CD4-positive, alpha-beta T cell treated with Interleukin-10 for 1 hour (primary cell): ENCODE measurements at places on chromosomes 7 and 10.

- no peak for DNase-seq
These were observed 179.6 kb downstream of the CELF2 start for GRCh38 chr10:11197266-11197712.

- DNase-seq = no peak
These were observed 30.0 kb downstream of the STK17A start for GRCh38 chr7:43612599-43613589.

GRCh38 chr10:111360260-111360925, 283.6 kb downstream of the ADRA2A start:
- peak; percentile 8 for DNase-seq

DNA sequence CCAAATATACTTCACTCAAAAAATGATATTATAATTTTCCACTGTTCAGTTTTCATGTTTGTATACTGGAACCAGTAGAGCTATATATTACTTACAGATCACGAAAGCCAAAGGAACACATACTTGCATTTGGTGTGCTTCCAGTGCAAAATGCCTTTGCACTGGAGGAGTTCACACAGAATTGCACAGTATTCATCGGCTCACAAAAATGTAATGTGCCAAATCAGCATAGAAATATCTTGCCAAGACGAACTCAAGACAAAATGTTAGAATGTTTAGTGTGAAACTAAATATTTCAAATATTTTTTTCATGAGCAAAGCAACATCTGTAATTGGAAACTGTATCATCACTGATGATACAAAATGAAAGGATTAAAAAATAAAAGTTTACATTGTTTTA, 646.2 kb upstream of the SEMA3D start:
- DNase-seq = no peak

- DNase-seq = no peak
These were observed 545.0 kb downstream of the NRG3 start for GRCh38 chr10:82420001-82420400.

DNA sequence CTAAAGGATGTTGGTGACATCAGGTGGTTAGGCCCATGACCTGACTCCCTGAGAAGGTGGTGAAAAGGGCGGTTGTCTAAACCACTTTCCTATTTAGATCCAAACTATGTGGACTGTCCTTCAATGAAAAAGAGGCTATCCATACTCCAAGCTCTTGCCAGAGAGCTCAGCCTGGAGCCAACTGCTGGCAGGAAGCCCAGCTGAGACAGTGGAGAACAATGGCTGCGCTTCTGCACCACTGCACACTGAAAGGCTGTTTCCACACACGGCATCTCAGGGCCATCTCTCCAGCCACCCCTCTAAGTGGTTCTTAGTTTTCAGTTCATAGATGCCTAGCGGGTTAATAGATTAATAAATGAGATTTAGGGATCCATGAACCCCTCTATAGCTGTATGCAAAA, 488.8 kb upstream of the ZMIZ1 start:
- DNase-seq = no peak

DNA sequence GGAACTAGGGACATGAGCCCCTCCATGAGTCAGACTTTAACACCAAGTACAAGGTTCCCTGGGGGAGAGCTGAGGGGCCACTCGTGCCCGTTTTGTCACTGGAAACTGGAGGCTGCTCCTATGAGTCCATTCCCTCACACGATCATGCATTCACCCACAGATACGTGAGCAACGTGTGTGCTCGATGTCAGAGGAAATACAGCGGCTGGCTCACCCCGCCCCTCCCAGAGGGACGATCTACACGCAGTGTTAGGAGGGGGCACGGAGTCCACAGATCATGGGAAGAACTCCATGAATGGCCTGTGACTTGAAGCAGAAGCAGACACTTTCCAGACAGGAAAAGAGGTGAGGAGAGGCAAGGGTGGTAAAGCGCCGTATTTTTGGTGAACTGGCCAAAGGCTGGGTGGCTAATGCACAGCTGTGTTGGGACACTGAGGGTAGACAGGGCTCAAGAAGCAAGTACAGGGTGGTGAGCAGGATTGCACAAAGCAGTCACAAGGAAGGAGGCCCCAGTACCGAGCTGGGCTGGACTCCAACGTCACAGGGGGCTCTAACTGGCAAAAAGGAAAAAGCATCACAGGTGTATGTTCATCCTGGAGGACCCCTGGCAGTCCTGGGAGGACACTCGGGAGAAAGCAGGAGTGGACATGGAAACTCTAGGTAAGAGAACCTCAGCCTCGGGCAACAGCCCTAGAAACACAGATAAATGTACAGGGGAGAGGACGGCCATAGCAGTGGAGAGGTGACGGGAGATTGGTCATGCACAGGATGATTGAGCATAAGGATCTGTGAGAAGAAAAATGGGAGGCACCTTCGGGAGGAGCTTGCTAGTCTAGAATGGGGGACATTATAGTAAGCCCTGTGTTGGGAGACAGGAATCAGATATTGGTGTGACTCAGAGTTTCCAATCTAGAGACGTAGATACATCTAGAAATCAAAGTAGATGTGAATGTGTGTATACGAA, 41.2 kb downstream of the TNS3 start:
- no peak for DNase-seq

DNA sequence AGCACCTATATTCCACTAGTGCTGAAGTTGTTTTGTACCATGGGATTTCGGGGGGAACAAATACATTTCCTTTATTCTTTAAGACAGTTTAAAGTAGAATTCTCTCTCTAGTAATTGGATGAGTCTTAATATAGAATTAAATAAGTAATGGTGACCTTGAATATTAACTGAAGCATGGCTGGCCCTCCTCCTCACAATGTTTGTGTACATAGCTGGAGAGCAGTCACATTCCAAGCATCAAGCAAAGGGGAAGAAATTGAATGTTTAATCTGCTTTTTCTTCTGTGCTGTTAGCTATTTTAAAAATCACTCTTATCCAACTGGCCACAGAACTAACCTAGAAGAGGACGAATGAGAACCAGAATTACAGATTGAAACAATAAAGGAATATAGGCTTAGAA, 906.9 kb downstream of the CCSER2 start:
- no peak for DNase-seq

DNA sequence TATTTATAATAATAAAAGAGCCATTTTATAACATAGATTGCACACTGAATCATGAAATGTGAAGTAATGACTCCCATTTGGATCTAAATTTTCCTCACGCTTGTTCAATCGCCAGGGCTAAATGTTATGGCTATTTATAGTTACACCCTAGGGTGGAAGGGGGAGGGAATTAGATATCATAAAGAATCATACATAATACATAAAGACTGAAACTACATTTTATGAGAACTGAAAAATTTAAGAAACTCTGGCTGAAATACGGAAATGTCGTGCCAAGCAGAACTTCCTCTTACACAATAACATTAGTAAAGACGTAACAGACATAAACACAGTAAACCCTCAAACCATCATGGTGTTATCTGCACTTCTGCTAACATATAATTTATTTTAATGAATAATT, 327.5 kb upstream of the PHF14 start:
- DNase-seq = no peak

GRCh38 chr7:29988424-29989256, 961 bp downstream of the SCRN1 start:
- peak; percentile 17 for DNase-seq

DNA sequence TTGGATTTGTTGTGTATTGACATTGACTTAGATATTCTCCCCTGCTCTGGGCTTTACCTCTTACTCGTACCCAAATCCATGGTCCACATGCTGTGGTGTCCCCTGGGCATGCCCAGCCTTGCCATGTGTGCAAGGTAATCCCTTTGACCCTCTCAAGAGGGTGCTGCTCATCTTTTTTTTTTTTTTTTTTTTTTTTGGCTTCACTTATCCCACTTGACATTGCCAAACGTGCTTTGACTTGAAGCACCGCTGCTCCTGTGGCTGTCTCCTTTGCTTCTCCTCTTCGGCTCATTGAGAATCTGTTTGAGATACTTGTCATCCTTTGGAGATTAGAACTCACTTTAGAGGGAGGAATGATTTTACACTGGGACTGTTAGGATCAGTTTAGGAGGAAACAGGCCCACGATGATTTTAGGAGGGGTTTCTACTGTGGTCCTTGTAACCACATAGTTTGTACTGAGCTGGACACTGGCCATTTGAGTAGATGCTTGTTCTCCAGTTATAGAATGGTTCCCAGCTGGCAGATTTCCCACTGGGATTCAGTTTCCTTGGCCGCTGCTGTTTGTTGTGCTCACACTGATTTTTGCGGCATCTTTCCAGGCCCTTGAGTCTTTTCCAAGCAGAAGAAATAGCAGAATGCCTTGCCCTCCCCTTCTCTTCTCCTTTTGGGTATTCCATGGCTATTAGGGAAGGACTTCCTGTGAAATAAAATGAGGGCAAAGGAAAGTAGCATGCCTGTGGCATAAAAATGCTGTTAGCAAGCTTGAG, 184.8 kb downstream of the AUTS2 start:
- no peak for DNase-seq

GRCh38 chr7:936386-937054, 18.0 kb downstream of the ADAP1 start:
- DNase-seq = no peak

GRCh38 chr10:123563994-123564393, 102.2 kb upstream of the GPR26 start:
- DNase-seq = no peak

- DNase-seq = no peak
These were observed 2.2 kb upstream of the SKIDA1 start for GRCh38 chr10:21527598-21528235.

GRCh38 chr7:121302214-121302745, 26.5 kb upstream of the WNT16 start:
- DNase-seq = no peak

DNA sequence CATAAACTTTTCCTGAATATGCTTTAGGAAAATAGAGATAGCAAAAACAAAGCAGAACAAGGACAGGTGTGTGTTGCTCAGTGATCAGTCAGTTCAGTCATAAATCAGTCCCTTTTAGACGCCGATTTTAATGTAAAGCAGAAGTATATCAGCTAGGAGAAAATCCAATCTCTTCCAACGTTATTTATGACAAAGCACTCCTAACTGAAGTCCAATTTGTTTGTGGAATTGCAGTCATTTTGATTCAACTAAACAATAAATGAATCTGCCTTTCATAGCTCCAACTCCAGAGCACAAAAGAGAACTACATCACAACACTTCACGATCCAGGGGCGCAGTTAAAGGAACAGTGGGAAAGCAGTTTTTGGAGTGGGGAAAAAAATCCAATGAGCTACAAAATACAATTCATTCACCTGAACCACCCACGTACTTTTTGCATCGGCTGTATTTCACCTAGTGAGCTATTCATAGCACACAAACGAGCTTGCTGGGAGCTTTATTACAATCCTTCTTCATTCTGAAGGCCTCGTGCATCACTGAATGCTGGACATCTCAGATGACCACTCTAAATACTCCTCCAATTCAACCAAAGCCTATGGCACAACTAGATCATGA, 151.3 kb downstream of the LRRN3 start:
- no peak for DNase-seq

GRCh38 chr7:19427944-19428343, 280.9 kb downstream of the POLR1F start:
- DNase-seq = no peak
